ENCODE measurements at places on chromosomes 2 and 18.

GRCh38 chr2:223247136-223247535 is 195.1 kb downstream of the KCNE4 start:
- DNase-seq, result no peak

DNA sequence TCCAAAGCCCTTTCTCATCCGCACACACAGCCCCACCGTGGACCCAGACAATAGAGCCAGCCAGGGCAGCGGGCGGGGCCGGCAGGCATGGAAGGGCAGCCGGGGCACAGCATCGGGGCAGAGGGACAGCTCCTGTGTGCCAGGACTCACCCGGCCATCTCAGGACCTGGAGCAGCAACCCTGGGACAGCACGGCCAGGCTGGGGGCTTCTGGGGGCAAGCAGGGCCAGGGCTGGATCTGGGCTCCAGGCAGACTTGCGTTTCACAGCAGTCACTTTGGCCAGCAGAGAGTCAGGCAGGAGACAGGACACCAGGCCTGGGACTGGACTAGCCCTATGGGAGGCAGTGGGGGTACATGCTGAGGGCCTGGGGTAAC is 15.5 kb downstream of the ANO7 start:
- DNase-seq, result no peak

GRCh38 chr18:13914756-13915155 is 580 bp downstream of the MC2R start:
- DNase-seq, result no peak

DNA sequence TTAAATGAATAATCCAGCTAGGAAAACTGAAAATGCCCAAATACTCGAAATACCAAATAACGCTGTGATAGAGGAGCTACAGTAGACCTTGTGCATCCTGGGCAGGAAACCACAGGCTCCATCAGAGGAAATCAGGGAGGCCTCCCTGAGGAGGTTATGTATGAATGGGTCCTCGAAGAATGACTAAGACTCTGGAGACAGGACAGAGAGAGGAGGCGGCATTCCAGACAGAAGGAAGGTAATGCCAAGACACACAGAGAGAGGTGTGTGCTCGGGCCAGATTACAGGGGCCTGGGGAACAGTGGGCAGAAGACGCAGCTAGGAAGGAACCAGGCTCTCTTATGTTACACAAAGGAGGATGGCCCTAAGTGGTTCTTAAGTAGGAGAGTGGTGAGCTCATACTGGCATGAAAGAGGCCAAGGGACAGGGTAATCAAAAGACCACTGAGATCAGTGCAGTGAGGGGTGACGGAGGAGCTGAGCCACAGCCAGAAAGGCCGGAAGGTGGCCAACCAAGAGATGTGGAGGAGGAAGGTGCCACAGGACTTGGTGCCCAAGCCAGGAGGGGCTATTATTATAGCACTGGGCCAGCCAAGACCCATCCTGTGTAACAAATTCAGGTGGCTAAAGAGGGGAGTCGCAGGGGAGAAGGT is 9.9 kb downstream of the ST3GAL5 start:
- no peak for DNase-seq

- DNase-seq, result no peak
These were observed 67.8 kb downstream of the ASB1 start for GRCh38 chr2:238494573-238494961.

GRCh38 chr2:41600460-41600859 is 447.4 kb upstream of the PKDCC start:
- DNase-seq, result no peak
